ENCODE measurements at places on chromosomes 5 and 9.

GRCh38 chr9:95645579-95645978, 128.8 kb upstream of the PTCH1 start:
- no peak for DNase-seq

GRCh38 chr5:74418709-74419108, 221.8 kb downstream of the ENC1 start:
- DNase-seq: no peak

DNA sequence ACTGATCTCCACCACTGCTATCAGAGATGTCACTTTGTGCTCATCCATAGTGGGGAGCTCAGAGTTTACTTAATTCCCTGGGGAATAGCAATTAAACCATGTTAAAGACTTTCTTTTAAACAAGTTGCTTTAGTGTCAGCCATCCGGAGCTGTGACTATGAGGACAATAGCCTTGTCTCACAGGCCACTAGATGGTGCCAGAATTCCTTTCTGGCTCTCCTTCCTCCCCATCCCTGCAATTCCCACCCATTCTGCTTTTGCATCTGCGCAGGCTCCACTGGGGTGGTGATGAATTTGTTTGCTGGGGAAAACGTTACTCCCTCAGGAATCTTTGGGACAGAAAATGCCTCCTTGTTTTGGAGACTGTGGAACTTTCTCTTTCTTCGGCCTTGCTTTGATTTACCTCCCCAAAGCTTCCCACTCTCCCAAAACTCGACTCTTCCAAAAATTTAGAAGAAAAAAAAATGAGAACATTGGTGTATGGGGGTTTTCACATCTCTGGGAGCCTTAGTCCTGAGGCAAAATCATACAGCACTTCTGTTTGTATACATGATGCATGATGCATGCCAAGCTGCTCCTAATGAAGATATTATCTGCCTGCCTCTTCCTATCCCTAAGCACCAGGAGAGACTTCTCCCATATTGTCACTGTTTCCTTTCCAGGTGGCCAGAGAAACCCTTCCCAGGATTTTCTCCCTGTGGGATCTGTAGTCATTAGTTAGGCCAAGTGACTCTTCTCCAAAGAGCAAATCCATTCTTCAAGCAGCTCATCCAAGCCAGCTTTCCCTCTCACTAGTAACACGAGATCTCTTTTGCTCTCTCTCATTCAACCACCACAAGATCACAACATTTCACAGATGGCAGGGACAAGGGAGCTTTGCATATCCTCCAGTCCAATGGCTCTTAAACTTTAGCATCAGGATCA, 466.1 kb downstream of the TLR4 start:
- DNase-seq: peak; percentile 88

GRCh38 chr9:6876195-6876894, 118.6 kb downstream of the KDM4C start:
- no peak for DNase-seq

GRCh38 chr5:166582416-166582815, 1709.0 kb upstream of the WWC1 start:
- no peak for DNase-seq

GRCh38 chr9:134923466-134923865, 5.8 kb upstream of the FCN1 start:
- no peak for DNase-seq

DNA sequence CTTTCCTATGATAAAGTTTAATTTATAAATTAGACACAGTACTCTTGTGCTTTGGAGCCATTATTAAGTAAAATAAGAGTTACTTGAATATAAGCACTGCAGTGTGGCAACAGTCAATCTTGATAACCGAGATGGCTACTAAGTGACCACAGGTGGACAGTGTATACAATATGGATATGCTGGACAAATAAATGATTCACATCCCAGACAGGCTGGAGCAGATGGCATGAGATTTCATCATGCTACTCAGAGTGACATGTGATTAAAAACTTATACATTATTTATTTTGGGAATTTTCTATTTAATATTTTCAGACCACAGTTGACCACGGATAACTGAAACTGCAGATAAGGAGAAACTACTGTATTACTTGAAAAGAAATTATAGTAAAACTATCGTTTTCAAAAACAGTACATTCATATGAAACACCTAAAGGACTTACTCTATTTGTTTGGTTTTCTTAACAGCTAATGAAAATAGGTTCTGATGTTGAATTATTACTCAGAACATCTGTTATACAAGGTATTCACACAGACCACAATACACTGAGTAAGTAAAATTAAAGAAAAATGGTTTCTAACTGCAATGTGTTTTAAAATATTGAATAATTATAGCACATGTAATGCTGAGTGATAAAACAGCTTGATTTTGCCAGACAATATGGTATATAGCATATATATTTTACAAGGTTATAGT, 16.0 kb downstream of the LYRM7 start:
- no peak for DNase-seq

- DNase-seq: peak; percentile 60
Measured at GRCh38 chr5:135340568-135340967, 58.5 kb downstream of the MACROH2A1 start.

DNA sequence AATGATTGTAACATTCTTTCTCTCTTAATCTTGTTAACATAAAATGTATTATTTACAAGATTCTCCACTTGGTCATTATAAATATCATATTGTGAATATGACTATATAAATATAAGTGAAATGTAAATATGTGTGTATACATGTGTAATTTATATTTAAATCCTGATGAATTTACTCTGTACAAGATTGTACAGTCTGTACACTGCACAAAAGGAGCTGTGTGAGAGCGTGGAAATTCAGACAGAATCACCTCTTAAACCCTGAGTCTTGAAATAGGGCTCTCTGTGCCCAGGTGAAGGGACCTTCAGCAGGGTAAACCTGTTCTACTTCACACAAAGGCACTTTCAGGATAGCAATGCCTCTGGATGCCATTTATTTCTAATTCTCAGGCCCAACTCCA, 456.0 kb downstream of the SEMA5A start:
- no peak for DNase-seq

GRCh38 chr9:29556746-29557145, 1983.5 kb upstream of the C9orf72 start:
- DNase-seq: no peak

- no peak for DNase-seq
Measured at GRCh38 chr9:114958021-114958843, 27.8 kb upstream of the TNFSF8 start.

- peak; percentile 59 for DNase-seq
Measured at GRCh38 chr5:96963267-96963666, 27.4 kb downstream of the LNPEP start.

- no peak for DNase-seq
Measured at GRCh38 chr5:67004730-67005350, 191.8 kb downstream of the CD180 start.
